Psoas muscle (tissue), 8 donors: ENCODE measurements at places on chromosomes 7 and 10. TPM values are rescaled to one million over a fixed set of nuclear protein-coding genes. Genes with fewer than 3 reads are reported as not detected.

The ANKRD16 gene
- total RNA-seq: 2.8 TPM

The ENKUR gene
- total RNA-seq: not detected

DNA sequence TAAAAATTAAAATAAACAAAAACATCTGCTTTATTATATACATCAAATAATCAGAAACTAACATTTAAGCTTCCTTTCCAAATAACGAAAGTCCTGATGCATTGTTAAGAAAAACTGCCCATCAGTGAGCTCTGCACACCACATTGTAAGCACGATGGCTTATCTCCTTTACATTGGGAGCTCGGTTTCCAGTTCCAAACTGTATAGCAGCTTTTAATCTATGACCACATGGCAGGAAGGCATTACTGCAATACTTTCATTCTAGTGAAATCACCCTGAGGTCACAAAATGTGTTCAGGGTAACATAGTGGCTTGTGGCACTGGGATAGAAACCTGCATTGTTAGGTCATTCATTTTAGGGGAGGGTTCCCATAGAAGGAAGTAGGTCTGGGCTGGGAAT is 146.3 kb downstream of the ZNF22 start:
- DNase-seq: no peak

- DNase-seq: no peak
Measured at GRCh38 chr7:22802426-22802825, 20.2 kb downstream of the TOMM7 start.

DNA sequence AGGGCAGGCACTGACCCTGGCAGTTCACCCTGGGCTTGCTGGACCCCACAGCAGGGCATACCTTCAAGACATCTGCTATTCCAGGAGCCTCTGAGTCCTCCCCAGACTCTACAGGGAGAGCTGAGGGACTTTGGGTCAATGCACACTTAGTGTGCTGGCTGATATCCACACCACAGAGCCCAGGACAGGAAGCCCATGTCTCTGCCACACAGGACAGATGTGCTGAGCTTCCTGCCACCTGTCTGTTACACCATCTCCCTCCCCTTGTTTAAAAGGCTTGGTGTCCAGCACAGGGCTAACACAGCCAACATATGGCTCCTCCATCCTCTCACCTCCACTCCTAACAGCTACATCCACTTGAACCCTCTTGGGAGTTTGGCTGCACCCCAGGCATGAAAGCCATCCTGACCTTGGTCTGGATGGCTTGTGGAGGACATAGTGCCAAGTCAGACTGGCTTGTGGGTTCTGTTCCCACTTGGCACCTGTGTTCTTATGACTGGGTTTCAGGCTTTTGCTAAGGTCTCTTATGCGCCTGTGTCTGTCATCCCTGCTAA is 529.8 kb downstream of the GALNT17 start:
- no peak for DNase-seq
